ENCODE measurements at places on chromosomes 2 and 18. TPM values are rescaled to one million over a fixed set of nuclear protein-coding genes. Genes with fewer than 3 reads are reported as not detected.

- no peaks in the 10 kb centered on the region for H3K36me3 ChIP-seq
- H3K4me1 ChIP-seq = no peaks in the 10 kb centered on the region
- DNase-seq = no peak
- peaks cover 6% of the 10 kb centered on the region for H3K27me3 ChIP-seq
- no peak overlapping the region for H3K4me3 ChIP-seq
- H3K27ac ChIP-seq = no peak overlapping the region
Observed at GRCh38 chr2:176812246-176812775, 400.3 kb upstream of the HNRNPA3 start.

GRCh38 chr2:77387324-77387723 is 134.9 kb downstream of the LRRTM4 start:
- no peaks in the 10 kb centered on the region for H3K27me3 ChIP-seq
- DNase-seq = no peak
- H3K4me1 ChIP-seq = no peaks in the 10 kb centered on the region
- H3K4me3 ChIP-seq = no peak overlapping the region
- no peak overlapping the region for H3K27ac ChIP-seq

Gene TSPYL6
- total RNA-seq = 0.08 TPM

DNA sequence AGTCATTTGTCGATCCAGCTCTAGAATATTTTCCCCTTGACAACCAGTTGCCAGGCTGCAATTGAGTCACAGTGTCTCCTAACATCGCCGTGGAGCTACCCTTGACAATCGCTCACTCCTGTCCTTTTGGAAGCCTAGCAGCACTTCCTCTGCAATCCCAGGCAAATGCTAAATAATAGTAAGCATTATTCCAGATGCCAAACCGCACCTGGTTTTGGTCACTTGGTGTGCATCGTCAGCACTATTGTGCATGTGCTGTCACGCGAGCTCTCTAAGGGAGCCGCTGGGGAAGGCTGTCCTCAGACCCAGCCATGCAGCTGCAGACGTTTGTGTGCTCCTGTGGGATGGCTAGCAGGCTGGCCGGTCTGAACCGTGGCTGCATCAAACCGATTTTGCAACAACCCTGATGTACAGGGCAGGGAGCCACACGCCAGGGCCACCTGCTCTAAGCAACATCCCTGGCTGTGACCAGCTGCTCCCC is 549.5 kb upstream of the ID2 start:
- H3K27me3 ChIP-seq = no peaks in the 10 kb centered on the region
- no peaks in the 10 kb centered on the region for H3K36me3 ChIP-seq
- H3K27ac ChIP-seq = peak overlapping the region; percentile 81
- no peak overlapping the region for H3K4me3 ChIP-seq
- peaks cover 44% of the 10 kb centered on the region for H3K4me1 ChIP-seq

Gene DSG3
- total RNA-seq = not detected

All from left ventricle myocardium inferior (tissue), 1 donor.